ENCODE measurements at places on chromosomes 2 and 18.

DNA sequence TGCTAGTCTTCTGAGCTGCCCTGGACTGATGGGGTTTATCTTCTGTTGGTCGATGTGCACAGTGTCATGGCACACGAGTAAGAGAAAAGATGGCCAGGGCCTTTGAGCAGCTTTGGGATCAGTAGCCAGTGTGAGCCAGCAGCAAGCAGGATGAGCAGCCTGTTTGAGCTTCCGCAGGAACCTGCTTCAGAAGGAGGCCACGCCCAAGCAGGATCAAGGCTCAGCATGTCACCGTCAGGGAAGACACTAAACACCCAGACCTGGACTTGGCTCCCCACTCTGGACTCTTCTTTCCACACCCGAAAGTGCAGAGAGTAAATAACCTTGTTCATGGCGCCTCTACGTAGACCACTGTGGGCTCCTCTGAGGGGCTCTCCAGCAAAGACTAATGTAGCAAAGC lies 25.2 kb upstream of the ASB1 start:
- DNase-seq, result no peak

DNA sequence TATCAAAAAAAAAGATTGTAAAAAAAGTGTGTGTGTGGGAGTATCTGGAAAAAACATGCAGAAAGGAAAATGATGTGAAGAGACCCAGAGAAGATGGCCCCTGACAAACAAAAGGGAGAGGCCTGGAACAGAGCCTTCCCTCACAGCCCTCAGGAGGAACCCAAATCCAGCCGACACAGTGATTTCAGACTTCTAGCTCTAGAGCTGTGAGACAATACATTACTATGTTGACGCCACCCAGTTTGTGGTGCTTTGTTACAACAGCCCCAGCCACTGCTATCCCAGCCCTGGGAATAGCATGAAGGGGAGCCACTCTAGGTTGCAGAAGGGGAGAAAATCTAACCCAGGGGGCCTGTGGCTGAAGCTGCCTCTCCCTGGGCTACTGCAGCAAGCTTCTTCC lies 59.0 kb upstream of the ZBTB7C start:
- no peak for DNase-seq

DNA sequence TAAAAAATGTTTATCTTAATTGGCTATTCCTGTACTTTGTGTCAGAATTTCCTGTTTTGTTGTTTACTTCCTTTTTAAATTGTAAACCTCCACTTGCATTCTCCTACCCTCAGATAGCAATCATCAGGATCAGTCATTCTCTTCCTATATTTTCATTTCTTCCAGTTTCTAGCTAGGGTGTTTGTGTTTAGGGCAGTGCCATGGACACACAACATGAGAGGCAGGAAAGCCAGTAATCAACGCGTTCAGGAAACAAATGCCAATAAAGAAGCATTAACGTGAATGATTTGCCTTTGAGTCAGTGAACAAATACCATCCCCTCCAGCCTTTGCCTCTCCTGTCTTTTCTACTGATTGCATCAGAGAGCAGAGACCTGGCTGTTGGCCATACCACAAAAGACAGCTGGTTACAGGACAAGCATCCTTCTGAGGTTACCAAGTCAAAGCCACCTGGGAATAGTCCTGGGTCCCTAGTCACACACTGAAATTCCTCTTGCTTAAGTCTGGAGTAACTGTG lies 56.7 kb upstream of the FHL2 start:
- DNase-seq, result no peak

GRCh38 chr2:8563814-8564474 lies 117.9 kb upstream of the ID2 start:
- DNase-seq, result no peak

DNA sequence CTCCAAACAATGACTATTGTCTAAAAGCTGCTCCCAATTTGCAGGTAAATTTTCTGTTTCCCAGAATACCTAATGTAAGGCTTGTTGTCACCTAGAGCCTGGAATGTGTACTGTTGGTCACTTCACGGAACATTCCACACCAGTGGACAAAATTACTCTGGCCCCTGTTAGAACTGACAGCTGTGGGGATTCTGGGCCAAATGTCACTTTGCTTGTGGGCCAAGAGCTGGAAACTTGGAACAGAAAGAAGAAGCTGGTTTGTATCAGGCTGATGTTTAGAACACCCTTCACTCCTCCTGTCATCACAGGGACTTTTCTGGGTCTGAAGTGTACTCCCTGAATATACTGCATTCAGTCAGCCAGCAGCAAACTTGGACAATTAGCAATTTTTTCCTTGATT lies 495.6 kb upstream of the SYT4 start:
- DNase-seq, result no peak

DNA sequence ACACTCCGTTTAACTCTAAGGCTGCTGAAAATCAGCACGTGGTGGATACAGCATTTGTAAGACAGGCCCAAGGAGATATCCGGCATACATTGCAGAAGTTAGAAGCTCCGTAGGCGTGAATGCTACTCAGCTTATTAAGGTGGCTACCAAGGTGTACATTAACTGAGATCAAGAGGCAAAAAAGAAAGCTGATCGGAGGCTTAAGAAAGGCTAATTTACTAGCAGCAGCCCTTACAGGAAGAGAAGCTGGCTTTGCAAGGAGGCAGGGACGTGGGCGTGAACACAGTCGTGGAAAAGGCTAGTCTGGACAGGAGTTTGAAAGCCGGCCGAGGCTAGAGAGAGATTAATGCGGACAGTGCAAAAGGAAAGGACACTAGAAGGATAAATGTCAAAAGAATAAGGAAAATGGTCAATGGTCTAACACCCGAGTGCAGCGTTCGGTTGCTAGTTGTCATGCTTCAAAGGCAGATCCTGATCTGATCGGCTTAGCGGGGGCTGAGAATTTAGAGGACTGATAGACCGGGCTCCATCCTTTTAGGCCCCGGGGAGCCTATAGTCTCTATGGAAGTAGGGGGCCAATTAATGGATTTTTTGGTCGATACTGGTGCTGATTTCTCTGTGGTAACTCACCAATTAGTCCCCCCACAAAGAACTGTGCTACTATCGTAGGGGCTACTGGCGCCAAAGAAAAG lies 45.6 kb upstream of the SELENOI start:
- DNase-seq, result peak; percentile 4

GRCh38 chr2:99734236-99734635 lies 244.4 kb upstream of the REV1 start:
- no peak for DNase-seq

GRCh38 chr2:65019010-65019409 lies 29.8 kb downstream of the SLC1A4 start:
- DNase-seq, result no peak

- no peak for DNase-seq
These were observed 33.7 kb upstream of the IL1R2 start for GRCh38 chr2:101958061-101958460.

GRCh38 chr2:168536925-168537466 lies 80.9 kb downstream of the CERS6 start:
- DNase-seq, result no peak

DNA sequence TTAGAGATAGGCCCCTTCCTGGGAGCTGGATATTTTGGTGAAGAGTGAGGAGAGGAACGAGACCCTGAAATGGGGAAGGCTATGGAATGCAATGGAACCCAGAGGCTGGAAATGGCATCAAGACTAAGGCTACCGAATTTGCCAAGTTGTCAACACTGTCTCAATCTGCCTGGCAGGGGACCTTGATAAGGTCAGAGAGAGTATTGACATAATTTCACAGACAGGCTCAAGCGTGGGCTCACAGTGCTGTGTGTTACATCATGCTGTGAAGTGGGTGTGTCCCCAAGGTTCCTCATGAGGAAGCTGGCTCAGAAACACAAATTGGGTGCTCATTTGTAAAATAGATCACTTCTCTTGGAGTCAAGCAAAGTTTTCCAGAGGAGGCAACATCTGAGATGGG lies 51.8 kb upstream of the CYRIA start:
- no peak for DNase-seq

DNA sequence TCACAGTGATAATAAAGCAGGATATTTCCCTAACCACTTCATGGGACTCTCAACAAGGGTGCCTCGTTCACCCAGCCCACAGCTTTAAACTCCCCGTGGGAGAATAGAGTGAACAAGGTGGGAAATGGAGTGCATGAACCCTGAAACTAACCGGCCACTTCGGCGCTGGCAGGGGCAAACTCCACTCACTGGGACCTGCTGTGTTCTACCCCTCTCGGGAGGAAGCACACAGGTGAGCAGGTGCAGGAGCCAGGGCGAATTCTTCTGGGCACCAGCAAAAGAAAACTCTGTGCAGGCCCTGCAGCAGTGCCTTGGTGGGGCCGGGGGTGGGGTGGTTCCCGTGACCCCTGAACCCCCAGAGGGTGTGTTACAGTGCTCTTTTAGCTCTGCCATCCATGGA lies 2029.1 kb upstream of the LRRTM1 start:
- DNase-seq, result no peak

- DNase-seq, result no peak
These were observed 14.2 kb downstream of the PMS1 start for GRCh38 chr2:189798312-189799029.

DNA sequence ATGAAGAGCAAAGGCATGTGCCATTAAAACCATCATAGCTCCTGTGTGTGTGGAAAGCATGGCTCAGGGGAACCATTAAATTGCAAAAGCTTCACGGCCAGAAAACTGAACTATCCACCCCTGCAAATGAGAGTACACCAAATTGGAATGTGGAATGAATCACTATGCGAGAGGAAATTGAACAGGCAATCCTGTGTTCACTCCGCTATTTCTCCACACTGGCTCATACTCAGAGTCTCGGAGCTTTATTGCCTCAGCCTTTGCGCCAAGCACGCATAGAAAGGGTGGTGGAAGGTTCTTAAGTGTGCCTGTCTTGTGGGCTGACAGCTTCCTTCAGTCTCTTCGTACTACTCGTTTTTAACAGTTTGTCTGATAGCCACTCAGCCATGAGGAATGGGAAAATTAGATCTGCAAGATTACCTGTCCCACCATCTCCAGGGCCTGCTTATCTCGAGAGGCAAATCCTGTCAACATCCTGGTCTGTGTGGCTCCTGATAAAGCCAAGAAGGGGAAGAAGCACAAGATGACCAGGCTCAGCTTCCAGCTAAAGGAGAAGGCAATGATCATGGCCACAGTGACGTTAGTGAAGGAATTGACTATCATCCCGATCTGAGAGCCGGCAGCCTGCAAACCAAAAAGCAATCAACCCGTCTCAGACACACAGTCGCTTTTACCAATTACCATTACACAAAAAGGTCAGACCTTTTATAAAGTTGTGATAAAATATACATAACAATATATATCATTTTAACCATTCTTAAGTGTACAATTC lies 34.9 kb downstream of the G6PC2 start:
- no peak for DNase-seq

GRCh38 chr18:12470382-12471075 lies 62.8 kb downstream of the PRELID3A start:
- no peak for DNase-seq

GRCh38 chr2:223815186-223815883 lies 22.0 kb downstream of the AP1S3 start:
- no peak for DNase-seq

DNA sequence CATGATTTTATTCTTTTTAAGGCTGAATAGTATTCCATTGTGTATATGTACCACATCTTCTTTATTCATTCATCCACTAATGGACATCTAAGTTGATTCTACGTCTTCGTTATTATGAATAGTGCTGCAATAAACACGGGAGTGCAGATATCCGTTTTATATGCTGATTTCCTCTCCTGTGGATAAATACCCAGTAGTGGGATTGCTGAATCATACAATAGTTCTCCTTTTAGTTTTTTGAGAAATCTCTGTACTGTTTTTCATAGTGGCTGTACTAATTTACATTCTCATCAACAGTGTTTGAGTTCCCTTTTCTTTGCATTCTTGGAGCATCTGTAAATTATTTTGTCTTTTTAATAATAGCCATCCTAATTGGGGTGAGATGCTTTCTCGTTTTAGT lies 114.5 kb downstream of the RGPD3 start:
- DNase-seq, result no peak

GRCh38 chr2:166091439-166091838 lies 36.4 kb downstream of the SCN1A start:
- DNase-seq, result no peak

GRCh38 chr2:119517433-119517832 lies 6.8 kb downstream of the SCTR start:
- peak; percentile 12 for DNase-seq

DNA sequence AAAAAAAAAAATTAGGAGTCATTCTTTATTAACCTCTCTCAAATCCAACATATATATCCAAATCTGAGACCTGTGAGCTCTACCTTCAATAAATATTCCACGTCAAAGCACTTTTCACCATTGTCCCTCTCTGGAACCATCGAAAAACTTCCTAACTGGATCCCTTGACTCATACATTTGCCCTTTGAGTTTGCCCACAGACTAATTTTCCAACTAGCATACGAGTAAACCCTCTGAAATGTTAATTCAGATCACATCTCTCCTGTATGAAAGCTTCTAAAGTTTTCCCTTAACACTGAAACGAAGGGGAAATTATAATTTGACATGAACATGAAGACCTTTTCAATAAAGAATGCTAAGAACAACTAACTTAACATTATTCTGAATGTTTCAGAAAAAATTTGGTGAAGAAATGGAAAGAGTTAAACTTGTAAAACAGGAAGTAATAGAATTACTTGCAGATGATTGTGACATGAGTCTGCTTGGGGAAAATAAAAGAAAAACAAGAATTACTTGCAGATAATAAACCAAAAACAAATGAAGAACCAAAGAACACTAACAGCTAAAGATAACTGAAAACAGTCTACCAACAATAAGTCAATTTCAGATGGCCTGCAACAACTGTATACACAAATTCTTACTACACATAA lies 110.6 kb downstream of the C2orf74 start:
- no peak for DNase-seq

DNA sequence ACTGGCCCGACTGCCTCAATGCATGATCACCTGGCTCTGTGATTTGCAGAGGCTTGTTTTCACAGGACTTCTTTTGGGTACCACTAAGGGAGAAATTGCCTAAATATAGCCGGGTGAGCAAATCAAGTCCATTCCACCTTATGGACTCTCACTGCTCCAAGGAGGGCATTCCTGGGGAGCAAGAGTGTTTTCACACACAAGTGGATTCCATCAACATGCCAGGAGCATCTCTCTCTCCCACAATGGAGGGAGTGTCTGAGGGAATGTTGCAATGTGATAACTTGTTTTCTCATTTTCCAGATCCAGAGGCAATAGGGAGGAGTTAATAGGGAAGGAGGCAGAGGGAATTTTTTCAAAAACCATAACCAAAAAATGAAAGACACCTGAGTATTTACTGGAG lies 250.7 kb downstream of the SATB2 start:
- no peak for DNase-seq

- no peak for DNase-seq
These were observed 474.9 kb downstream of the NRXN1 start for GRCh38 chr2:50556934-50557575.
